ENCODE measurements at places on chromosomes 6 and 20. TPM values are rescaled to one million over a fixed set of nuclear protein-coding genes. Genes with fewer than 3 reads are reported as not detected.
A peak's percentile ranks its signal among the peaks of the same experiment; 100 is the strongest.

- DNase-seq: peak; percentile 79
These were observed 150.8 kb downstream of the PRL start for GRCh38 chr6:22145823-22146677.

Gene CLIC5
- 3.6 TPM for total RNA-seq

DNA sequence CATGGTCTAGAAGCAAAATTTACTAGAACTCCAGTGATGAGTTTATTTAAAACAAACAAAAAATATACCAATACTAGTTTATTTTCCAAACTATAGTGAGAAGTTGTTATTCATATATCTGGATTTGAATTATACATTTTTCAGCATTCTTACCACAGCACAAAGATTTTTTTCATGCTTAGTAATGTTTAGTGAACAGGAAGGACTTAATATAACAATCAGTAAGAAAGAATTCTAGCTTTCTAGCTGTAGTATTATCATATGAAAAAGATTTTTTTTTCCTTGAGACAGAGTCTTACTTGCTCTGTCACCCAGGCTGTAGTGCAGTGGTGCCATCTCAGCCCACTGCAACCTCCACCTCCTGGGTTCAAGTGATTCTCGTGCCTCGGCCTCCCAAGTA, 13.8 kb downstream of the MARCKS start:
- DNase-seq: no peak

DNA sequence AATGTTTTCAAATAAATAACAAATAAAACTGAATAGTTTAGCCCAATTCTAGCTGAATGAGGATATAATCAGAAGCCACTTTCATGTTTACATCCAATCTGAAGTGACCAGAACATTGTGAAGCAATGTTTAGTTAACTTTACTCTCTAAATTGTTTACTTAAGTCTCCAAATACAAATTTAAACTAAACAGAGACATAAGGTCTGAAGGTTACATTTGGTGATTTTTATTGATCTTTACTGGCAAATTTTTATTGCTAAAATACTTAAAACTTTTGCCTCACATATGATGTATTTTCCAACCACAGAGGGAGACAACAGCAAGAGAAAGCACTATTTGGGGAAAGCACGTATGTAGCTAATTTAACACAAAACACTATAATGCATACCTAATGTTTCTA, 106.8 kb upstream of the THEMIS start:
- DNase-seq: no peak

- no peak for DNase-seq
These were observed 8.8 kb downstream of the C20orf202 start for GRCh38 chr20:1212023-1212422.

Gene ESF1
- 16.1 TPM for total RNA-seq

Gene XKR7
- total RNA-seq: 0.48 TPM

Gene TSPO2
- total RNA-seq: not detected

DNA sequence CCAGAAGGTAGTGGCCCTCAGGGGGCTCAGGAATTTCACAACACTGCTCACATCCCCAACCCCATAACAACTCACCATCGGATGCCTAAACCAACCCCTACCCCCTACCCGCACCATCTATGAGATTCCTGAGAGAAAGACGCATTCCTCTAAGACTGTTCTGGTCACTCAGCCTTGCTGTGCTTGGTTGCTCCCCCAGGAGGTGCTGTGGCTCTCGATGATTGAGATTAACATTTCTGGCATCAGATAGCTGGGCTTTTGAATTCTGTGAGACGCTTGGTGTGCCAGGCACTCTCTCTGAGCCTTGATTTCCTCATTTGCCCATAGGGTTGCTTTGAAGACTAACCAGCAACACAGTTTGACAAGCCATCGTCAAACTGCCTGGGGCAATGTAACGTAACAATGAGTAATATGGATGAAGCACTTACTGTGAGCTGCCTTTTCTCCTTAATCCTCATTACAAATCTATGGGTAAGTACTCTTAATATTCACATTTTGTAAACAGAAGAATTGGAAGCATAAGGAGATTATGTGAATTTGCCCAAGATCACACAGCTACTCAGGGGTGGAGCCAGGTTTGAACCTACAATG, 978 bp downstream of the WFDC6 start:
- no peak for DNase-seq

DNA sequence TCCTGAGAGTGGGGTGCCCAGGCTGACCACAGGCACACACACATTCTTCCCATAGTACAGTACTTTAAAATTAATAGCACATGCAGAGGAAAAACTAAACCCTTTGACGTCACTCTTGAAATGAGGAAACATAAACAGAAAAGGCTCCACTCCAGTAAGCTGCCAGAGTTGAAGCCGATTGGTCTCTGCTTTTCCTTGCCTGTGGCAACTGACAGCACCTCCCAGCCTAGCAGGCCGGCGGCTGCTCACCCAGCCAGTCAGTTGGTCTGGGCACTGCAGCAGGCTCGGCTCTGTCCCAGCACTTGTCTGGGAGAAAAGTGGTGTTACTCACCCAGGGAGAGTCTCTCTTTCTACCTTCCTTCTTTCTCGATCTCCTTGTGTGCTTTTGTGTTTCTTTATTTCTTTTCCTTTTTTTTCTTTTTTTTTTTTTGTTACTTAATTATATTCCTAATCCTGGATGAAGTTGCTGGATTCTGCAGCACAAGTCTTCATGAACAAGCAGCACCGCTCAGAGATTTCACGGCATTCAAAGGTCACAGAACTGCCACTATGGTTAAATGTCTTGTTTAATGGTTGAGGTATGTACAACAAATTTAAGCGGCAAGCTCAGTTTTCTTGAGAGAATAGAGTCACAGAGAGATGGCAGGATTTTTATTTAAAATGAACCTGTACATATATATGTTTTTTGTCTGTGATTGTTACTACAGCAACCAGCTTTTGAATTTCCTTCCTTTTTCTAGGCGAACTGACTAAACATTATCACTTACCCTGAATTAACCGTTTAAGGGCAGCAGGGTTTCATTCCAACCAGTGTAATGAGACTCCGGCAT, at the start of gene PDE7B:
Gene PDE7B, plus strand, starts transcription at position 260 of the 830 bp plus-strand sequence.
- DNase-seq: peak; percentile 93

- peak; percentile 36 for DNase-seq
These were observed 12.0 kb downstream of the SLC12A5 start for GRCh38 chr20:46040902-46041535.

Gene PRDM13
- 1.2 TPM for total RNA-seq

- no peak for DNase-seq
These were observed 159.2 kb downstream of the PLCB4 start for GRCh38 chr20:9227896-9228615.

DNA sequence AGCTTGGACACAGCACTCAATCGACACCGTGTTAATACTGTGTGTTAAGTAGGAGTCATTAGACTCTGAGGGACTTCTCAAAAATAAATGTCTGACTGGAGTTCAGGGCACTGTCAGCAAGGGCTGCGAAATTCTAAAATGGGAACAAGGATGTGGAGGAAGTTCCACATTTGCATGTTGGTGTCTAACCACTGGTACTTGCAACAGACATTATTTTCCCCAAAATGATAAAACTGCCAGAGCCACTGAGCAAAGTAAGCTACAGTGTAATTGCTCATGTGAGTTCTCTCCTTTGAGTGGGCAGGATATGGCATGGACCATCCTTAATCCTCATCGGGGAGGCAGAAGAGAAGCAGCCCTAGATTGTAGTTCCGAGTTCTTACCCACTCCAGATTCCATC, 215.9 kb downstream of the SLC24A3 start:
- no peak for DNase-seq

DNA sequence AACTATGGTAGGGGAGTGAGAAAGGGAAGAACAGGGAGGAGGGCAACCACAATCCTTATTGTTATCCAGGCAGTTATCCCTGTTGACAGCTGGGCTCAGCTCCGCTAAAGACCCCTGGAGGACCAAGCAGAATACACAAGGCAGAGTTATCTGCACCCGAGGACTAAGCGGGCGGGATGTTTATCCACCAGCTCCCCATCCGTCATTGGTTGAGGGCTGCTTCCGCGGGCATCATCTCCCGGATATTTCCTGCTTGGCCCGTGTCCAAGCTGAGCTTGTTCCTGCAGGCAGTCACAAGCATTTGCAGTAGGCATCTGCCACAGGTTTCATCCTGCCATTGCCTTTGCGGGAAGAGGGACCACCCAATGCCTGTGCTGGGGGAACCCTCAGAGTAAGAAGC, 102.1 kb downstream of the DLGAP4 start:
- DNase-seq: peak; percentile 68
